ENCODE measurements at places on chromosomes 5 and 9. TPM values are rescaled to one million over a fixed set of nuclear protein-coding genes. Genes with fewer than 3 reads are reported as not detected.

DNA sequence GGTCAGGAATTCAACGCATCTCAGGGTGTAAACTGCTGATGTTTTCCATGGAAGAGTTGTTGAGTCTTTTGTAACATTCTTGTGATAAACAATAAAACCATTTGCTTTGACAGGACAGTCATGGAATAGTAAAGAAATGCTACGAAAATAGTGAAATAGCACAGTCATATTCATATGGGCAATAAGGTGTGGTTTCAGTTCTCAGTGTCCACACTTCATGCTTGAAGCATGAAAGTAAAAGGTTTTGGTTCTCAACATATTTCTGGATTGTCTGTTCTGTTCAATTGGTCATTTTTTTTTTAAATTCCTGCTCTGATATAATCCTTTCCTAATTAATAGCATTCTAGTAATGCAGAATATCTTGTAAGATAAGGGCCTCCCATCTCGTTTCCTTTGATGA is 467.6 kb upstream of the ZNF608 start:
- DNase-seq: no peak

GRCh38 chr9:75812141-75812540 is 78.3 kb upstream of the PCSK5 start:
- no peak for DNase-seq

DNA sequence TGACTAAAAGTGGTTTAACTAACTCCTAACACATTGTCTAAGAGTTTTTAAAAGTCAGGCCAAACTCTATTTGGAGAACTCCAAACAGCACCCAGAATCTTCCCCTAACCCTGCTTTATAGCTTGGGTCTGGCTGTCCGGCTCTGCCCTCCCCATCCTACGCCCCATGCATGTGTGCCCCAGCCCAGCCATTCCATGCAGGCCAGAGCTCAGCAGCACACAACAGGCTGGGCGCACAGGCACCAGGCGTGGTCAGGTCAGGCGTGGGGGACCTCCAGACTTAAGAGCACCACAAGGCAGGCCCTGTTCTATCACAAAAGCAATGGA is 31.1 kb downstream of the SHB start:
- no peak for DNase-seq

DNA sequence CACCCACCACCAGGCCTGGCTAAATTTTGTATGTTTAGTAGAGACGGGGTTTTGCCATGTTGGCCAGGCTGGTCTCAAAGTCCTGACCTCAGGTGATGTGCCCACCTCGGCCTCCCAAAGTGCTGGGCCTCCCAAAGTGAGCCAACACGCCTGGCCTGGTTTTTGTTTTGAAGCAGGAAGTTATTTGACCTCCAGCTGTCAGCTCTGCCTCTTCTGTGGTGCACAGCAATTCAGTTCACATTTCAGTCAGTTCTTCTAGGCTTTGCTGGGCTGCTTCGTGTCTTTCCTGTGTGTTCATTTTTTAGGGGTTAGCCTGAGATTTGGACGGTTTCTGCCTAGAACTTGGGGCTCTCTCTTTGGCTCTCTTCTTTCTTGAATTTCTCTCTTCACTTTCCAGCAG is 8.9 kb downstream of the LCN1 start:
- DNase-seq: no peak

Gene MARCOL
- polyA plus RNA-seq: not detected

Gene FST
- polyA plus RNA-seq: 162 TPM

GRCh38 chr9:137017791-137018497 is 10.1 kb downstream of the ABCA2 start:
- no peak for DNase-seq

Gene CTSV
- 3.1 TPM for polyA plus RNA-seq

- no peak for DNase-seq
Observed at GRCh38 chr5:108763222-108763916, 15.7 kb downstream of the FER start.

Gene C1QTNF3
- polyA plus RNA-seq: 1.5 TPM

Gene GDA
- not detected for polyA plus RNA-seq

- DNase-seq: no peak
Observed at GRCh38 chr5:90488791-90489190, 14.1 kb downstream of the POLR3G start.

Gene SVEP1
- 0.11 TPM for polyA plus RNA-seq

DNA sequence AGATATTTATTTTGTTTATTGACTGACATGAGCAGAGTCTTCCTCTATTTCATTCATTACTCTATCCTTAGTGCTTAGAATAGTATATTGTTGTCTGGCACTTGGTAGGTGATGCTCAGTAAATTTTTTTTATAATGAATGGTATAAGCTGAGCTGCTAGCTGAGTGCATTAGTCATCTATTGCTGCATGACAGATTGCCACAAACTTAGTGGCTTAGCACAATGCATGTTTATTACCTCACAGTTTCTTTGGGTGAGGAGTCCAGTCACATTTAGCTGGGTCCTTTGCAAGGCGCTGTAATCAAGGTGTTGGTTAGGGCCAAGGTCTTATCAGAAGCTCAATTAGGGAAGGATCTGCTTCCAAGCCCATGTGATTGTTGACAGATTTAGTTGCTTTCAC is 23.1 kb downstream of the SMAD5 start:
- no peak for DNase-seq

DNA sequence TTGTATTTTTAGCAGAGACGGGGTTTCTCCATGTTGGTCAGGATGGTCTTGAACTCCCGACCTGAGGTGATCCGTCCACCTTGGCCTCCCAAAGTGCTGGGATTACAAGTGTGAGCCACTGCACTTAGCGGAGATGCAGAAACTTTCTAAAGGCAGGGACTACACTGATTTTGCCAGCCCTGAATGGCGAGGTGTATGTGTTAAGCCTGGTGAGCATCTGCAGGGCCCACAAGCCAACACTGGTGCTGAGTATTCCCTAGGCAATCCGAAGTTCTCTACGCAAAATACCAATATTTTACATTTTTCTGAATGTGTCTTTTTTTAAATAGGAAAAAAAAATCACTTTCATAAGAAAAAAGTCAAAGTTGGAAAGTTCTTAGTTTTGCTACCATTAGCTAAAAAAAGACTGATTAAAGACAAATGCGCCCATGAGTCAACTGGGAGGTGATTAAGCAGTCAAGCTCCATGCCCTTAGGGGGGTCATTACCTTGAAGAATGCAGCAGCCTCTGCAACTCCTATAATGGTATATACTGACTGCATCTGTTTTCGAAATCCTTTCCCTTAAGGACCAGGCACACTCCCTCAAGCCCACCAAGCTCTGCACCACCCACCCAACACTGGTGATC is 502.8 kb downstream of the BNC2 start:
- DNase-seq: no peak

DNA sequence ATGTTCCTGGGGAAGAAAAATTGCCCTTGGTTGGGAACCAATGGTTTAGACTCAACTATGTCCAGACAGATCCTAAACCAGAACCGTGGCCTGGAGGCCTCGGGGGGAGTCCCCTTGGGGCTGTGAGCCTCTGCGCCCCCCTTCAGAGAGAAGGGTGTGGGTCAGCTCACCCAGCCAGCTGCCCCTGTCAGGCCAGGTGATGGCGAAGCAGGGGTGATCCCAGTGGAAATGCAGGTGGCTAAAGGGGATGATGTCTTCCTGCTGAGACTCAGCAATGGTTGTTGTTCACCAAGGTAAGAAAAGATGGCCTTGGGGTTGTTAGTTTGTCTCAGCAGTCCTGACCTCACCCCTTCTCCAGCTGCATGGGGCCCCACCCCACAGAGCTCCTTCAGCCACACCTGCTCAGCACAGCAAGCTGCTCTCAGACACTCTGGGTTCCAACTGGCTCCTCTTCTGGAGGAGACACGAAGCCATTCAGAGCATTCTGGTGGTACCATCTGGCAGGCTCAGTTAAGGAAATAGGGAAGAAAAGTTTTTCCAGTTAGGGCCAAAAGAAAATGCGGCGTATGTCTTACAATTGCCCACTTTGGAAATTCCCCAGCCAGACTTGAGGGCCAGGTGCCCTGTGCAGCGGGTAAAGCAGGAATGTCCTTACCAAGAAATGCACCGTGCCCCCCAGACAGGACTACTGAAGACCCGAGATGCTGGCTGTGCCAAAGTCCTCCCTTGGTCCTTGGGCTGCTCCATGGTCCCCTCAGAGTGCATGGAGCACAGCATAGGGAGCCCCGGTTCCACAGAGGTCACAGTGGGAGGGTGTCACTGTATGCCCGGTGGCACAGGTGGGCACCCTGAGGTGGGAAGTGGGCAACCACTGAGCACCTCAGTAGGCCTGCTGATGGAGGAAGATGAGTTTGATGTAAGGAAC is 90.2 kb downstream of the NSUN2 start:
- DNase-seq: no peak

GRCh38 chr5:128111818-128112448 is 28.4 kb downstream of the SLC12A2 start:
- no peak for DNase-seq

GRCh38 chr9:15278091-15278687 is 28.8 kb downstream of the TTC39B start:
- no peak for DNase-seq

Gene SLC36A3
- not detected for polyA plus RNA-seq

Gene PTPRD
- 0.08 TPM for polyA plus RNA-seq

DNA sequence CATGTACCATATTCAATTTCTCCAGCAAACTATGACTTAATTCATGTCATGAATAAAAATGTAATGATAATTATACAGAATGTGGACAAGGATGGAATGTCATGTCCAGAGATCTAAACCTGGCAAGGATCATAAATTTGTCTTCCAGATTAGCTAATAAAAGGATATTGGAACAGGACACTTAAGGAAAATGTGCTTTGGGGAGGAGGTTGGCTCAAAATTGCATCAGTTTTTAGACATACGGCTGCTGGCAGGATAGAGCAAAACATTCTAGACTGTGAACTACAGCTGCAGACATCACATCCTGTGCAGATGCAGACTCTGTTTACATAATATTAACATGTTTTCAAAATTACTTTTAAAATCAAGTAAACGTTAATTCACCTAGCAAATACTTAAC is 248.4 kb downstream of the TLR4 start:
- no peak for DNase-seq

- no peak for DNase-seq
Observed at GRCh38 chr5:51375084-51375483, 8.2 kb upstream of the ISL1 start.

DNA sequence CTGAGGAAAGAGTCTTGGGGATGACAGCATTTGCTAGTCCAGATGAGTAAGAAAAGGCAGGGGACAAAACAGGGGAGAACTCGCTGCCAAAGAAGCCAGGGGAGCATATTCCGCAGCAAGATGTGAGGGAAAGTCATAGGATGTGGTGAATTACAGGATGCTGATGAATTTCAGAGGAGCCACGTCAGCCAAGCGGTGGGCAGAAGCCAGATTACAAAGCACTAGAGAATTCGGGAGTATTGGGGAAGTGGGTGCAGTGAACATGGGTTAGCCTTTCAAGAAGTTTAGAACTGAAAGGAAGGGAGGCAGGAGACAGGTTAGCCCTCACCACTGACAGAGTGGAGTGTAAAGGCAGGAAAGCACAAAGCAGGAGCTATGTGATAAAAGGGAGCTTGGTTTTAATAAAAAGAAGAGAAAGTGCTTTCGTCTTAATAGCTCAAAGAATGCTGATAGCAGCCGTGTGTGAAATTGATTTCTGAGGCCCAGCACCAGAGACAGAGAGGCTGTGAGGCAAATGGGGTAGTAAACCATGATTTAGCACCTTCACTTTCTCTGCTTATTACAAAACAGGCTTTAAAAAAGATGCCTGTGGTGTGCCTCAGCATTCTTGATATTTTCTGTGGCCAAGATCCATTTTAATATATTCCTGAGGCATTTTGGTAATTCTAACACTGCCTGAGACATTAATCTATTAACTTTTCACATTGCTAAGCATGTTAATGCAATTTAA is 16.9 kb downstream of the ADAMTSL1 start:
- no peak for DNase-seq
